ENCODE measurements at places on chromosomes 2 and 18.

DNA sequence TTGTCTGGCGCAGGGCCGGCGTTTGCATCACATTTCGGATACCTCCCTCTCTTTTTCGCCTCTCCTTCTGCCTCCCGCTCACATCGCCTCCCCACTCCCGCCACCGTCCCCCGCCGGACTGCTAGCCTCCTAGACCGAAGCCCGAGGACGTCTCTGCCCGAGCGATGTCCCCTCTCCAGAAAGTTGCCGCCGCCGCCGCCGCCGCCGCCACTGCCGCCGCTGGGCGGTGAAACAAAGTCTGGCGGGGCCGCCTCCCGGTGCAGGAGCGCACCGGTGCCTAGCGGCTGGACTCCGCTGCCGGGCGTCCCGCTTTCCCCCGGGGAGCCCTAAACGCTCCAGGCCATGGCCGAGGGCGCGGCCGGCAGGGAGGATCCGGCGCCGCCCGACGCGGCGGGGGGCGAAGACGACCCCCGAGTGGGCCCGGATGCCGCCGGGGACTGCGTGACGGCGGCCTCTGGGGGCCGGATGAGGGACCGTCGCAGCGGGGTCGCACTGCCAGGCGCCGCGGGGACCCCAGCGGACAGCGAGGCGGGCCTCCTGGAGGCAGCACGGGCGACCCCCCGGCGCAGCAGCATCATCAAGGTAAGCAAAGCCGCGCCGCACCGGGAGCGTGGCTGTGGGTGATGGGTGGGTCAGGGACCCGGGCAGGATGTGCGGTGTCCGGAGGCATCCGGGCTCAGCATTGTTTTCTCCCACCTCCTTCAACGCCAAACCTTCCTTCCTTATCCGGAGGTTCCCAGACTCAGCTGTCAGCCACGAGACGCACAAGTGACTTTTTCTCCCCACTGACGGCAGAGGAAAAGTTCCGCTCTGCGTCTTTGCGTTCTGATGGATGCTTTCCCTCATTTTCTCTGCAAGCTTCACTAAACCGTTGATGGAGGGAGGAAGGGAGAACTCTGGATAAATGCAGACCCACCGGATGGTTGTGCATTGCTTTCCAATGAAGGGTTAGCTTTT lies 643 bp downstream of the PLCL1 start:
- DNase-seq, result peak; percentile 32

DNA sequence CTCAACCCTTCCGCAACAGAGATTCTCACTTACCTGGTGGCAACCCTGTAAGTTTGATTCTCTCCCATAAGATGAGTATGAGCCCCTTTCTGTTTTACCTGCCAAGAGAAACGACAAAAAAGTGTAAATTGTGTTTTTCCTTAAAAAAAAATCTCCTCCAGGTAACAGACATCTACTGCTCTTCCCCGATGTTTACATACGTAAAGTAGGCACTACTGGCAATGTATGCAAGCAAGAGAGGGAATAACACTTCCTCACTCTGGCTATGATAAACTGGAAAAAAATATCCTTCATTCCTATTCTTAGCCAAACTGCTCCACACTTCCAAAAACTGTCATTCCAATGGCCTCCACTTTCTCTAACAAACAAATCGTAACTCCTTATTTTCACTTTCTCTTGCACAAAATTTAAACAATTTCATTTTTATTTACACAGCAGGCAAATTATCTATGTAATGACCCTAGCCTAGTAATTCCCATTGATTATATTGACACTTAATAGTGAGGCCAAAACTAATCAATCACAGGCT lies 184.5 kb downstream of the TCF4 start:
- DNase-seq, result no peak

- no peak for DNase-seq
Measured at GRCh38 chr2:14998546-14998945, 366.0 kb downstream of the LRATD1 start.

GRCh38 chr2:24153478-24153877 lies 21.4 kb upstream of the FAM228A start:
- no peak for DNase-seq

DNA sequence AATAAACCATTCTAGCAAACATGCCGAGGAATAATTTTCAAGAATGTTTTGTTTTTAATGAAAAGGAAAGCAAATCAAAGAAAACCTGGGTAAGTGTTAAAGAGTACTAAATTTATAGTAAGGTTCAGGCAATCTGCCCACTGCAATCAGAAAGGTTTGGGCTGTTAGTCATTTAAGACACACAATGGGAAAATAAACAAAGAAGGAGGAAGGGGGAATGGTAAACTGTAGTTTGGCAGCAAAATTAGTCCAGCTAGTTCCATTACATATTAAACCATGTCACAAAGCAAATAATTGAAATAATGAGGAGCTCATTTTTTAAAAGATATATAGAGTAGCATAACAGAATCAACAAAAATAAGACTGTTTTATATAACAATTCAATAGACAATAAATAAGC lies 87.5 kb upstream of the COPS8 start:
- DNase-seq, result no peak
